ENCODE measurements at places on chromosomes 12 and 14.

DNA sequence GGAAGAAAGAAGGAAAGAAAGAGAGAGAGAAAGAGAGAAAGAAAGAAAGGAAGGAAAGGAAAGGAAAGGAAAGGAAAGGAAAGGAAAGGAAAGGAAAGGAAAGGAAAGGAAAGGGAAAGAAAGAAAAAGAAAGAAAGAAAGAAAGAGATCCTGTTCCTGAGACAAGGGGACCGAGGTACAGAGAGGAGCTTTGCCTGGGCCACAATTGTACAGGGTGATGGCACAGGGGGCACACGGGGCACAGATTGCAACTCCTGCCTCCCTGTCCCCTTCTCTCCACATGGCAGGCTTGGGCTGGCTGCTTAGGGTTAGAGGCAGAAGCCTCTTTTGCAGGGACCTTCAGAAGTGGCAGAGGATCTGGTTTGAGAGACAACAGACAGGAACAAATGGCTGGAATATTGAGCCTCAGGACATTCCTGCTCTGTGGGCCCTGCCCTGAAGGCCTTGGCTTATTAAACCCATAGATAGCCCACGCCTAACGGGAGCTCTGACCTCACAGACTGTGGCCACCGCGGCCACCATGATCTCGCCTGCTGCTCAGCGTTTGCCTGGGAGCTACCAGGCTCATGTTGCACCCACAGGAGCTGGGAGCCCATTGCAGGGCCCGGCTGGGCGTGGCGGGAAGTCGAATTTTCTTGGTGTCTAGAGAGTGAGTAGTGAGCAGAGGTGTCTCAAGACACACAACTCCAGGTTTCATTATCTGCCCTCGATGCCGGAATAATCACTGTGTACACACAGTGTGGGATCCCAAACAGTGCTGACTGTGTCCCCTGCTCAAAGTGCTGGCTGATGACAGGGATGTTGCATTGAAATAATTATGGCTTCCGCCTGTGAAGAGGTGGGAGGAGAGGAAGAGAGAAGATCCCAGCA lies 147.9 kb upstream of the NCOR2 start:
- no peak for DNase-seq

- DNase-seq = no peak
Observed at GRCh38 chr12:95838125-95838524, 20.6 kb upstream of the SNRPF start.

- DNase-seq = no peak
Observed at GRCh38 chr14:23452237-23452636, 16.8 kb upstream of the MYH7 start.

GRCh38 chr12:110200124-110200417 lies 75.9 kb downstream of the IFT81 start:
- DNase-seq = no peak

- DNase-seq = no peak
Observed at GRCh38 chr14:39097159-39097558, 5.9 kb downstream of the SEC23A start.

DNA sequence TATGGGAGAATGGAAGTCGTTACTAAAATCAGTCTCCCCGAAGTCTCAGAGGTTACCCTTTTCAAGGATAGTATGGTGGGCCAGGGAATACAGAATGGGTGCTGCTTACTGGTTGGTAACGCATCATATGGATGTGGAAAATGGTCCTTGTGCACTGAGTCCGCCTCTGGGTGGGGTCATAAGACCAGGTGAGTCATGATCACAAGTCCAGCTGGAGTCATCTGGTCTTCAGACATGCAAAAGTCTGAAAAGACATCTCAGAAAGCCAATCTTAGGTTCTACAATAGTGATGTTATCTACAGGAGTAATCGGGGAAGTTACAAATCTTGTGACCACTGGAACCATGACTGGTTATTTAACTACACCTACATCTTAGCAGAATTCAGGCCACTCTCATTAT lies 71.9 kb upstream of the TCL1B start:
- no peak for DNase-seq

GRCh38 chr12:88579601-88580050 lies 645 bp downstream of the KITLG start:
- DNase-seq = no peak

DNA sequence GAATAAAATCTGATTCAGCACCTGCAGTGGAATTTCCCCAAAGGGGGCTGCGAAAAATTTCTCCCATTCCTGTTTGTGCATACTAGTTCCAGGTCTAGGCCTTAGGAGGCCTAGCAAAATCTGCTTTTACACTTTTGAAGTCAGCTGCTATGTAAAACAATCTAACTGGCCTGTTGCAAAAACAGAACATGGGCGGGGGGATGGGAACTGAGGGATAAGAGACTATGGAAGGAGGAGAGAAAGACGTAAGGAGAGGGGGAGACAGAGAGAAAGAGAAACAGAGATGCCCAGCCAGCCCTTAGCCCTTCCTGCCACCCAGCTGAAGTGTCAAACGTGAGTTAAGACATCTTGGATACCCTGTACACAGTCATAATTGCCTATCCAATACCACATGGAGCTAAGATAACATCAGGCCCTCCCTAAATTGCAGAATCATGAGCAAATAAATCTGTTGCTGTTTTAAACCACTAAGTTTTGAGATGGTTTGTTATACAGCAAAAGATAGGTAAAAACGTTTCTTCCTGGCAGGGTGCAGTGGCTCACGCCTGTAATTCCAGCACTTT lies 45.6 kb downstream of the SPTLC2 start:
- no peak for DNase-seq

DNA sequence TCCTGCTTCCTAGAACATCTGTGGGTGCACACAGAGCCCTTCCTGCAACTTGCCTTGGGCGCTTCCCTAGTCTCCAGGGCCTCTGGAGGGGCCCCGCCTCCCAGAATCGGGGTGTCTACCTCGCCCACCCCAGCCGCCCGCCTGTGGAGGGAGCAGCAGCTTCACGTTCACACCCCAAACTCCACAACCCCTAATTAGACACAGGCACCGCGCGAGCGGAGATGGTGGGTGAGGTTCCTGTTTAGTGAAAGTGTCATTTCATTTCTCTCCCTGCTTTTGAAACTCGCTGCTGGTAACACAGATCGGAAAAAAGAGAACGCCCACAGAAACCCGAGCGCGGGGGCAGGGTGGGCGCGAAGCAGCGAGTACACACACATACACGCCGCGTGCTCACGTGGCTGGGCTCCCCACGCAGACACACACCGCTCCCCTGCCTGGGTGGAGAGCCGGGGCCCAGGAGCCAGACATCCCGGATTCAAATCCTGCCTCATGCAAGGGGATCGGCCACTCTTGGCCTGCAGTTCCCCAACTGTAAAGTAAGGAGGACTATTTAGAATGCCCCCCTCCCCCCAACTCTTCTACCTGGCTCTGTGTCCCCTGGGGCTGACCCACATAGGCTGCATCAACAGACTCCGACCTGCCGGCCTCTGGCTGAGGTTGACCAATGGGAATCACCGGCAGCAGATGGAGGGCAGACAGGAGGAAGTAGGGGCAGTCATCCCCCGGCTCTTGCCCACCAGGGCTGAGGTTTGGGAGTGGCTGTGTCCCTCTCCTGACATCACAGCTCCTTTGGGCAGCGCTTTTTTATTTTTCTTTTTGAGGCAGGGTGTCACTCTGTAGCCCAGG lies 79.2 kb upstream of the NCOR2 start:
- peak; percentile 86 for DNase-seq

GRCh38 chr12:5817246-5817645 lies 127.8 kb downstream of the ANO2 start:
- no peak for DNase-seq

DNA sequence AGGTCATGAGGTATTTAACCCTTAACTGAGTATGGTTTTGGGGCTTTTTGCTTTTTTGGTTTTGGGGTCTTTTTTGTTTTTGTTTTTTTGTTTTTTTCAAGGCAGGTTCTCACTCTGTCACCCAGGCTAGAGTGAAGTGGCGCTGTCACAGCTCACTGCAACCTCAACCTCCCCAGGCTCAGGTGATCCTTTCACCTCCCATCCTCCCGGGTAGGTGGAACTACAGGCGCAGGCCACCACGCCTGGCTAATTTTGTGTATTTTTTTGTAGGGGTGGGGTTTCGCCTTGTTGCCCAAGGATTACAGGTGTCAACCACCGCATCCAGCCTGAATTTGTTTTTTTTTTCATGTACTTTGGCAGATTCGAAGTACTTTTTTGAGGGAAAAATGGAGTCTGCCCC lies 19.9 kb downstream of the RAP1B start:
- DNase-seq = no peak

GRCh38 chr12:50533971-50534370 lies 29.2 kb downstream of the DIP2B start:
- DNase-seq = no peak

- no peak for DNase-seq
Observed at GRCh38 chr14:35844494-35844893, 18.4 kb downstream of the BRMS1L start.

GRCh38 chr12:40261937-40262336 lies 37.1 kb downstream of the LRRK2 start:
- no peak for DNase-seq

GRCh38 chr12:6044082-6044481 lies 80.4 kb downstream of the VWF start:
- no peak for DNase-seq

- no peak for DNase-seq
Observed at GRCh38 chr12:126474703-126475102, 1409.5 kb downstream of the AACS start.

- DNase-seq = no peak
Observed at GRCh38 chr12:76641961-76642360, 82.4 kb upstream of the OSBPL8 start.

DNA sequence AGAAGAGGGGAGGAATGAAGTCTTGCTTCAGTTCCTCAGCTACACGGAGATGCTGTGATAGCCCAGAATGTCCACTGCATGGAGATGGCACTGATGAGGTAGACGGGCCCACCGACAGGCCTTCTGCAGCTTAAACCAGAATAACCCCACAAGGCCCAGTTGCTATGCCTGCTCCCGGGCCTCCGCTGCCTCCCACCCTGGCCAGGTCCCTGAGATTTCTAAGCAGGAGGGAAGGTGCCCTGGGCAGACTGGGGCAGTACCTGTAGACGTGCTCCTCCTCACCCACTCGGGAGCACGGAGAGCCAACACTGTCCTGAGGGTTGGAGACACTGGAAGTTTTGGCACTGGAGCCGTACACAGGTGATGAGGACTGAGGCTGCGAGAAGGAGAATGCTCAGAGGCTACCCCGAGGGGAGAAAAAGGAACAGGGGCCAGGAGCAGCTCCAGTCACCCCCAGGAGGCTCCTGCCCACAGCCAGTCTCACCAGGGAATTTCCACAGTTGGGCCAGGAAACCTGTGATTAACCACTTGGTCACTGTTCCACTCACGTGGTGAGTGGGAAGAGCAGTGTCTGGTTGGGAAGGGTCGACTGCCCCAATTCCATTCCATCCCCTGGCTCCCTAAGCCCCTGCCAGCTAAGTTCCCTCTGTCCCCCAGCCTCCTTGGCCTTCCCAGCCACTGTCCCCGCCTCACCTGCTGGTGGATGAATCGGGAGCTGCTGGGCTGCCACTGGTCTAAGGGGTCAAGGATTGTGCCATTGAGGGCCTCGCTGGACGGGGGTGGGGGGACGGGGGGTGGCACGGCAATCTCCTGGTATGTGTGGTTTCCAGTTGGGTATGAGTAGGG lies 22.8 kb upstream of the RPLP0 start:
- no peak for DNase-seq

GRCh38 chr12:123111498-123112165 lies 39.3 kb downstream of the PITPNM2 start:
- DNase-seq = no peak

GRCh38 chr14:99246536-99247097 lies 25.4 kb downstream of the BCL11B start:
- no peak for DNase-seq

DNA sequence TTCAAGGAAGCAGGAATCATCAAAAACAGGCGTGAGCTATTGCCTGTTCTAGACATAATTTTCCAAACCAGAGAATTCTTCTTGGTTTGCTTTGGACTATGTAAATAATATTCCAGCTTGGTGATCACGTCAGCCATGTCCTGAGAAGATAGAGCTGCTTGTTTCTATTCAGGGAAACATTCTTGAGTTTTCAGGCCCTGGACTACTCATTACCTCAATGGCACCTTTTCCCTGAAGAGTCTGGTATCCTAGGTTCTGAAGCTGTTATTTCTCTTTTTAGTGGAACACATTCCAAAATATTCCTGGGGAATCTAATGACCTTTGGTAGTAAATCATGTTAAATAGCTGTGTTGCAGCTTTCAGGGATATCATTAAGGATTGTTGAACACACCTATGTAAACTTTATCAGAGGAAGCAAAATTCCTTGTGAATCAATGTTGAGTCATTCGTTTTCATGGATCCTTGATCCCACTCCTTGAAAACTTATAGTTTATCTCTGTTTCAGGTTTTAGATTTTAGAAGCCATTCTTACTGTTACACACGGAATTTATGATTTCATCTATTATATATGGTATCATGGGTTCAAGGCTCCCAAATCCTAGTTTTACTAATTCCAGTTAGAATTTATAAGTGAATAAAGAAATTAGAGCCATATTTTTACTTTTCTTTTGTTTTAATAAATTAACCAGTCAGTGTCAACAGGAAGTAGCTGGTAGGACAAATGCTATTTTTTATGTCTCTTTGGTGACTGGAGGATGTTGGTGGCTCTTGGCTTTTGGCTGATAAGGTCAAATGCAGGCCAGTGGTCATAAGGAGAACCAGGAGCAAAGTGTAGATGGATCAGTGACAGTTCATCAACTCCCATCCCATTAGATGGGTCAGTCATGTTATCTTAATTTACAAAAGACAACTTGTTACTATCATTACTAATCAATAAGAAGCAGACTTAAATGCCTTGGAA lies 380.1 kb downstream of the ZFP36L1 start:
- DNase-seq = no peak

- DNase-seq = no peak
Observed at GRCh38 chr14:101199028-101199770, 295.7 kb upstream of the RTL1 start.

DNA sequence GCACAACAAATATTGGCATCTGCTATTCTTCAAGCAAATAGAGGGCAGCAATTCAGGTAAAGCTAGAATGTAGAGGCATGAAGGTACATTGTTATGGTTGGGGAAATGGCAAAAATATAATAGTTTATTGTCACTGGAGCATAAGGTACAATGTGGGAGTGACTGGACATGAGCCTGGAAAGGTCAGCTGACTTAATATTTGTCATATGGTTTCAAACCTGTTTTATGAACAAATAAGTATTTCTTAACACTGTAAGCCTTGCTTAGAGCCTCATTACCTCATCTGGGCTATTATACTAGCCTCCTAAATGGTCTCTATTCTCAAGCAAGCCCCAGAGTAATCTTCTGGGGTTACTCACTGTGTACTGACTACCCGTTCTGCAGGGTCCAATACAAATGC lies 33.7 kb downstream of the FAM177A1 start:
- DNase-seq = no peak

- DNase-seq = no peak
Observed at GRCh38 chr12:40444174-40444573, 219.4 kb downstream of the LRRK2 start.

GRCh38 chr12:57838594-57839302 lies 7.8 kb downstream of the CTDSP2 start:
- DNase-seq = no peak

GRCh38 chr12:121748218-121748570 lies 35.6 kb downstream of the TMEM120B start:
- no peak for DNase-seq
